Astrocyte of the spinal cord (primary cell): ENCODE measurements at places on chromosomes 1 and 21.
A peak's percentile ranks its signal among the peaks of the same experiment; 100 is the strongest.

DNA sequence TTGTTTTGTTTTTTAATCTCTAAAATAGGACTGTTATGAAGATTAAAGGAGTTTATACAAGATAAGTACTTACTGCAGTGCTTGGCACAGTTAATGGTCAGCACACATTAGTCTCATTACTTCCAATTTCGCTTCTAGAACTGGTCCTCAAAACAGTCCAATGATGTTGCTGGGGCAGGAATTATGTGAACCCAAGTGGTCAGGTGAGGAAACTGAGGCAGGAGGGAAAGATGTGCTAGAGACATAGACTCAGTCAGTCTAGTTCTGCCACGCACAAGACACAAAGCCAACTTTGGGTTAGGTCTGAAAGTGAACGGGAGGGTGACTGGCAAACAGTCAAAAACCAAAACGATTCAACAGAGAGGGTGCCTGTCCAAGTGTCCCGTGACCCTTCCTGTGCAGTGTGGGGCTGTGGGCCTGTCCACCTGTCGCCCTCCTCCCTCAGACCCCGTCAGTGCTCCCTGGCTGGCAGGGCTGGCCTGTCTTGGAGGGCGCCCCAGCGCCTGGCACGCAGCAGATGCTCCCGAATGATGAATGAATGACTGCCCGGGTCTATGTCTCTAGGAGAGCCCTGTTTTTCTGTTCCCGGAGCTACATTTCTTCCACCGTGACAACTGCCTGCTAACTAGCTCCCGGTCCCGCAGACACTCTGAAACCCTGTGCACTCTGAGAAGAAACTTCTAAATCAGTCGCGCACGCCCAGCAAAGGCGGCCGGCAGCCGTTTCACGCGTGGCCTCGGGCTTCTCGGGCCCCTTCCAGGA is 2.4 kb downstream of the LRP8 start:
- no peak for DNase-seq

DNA sequence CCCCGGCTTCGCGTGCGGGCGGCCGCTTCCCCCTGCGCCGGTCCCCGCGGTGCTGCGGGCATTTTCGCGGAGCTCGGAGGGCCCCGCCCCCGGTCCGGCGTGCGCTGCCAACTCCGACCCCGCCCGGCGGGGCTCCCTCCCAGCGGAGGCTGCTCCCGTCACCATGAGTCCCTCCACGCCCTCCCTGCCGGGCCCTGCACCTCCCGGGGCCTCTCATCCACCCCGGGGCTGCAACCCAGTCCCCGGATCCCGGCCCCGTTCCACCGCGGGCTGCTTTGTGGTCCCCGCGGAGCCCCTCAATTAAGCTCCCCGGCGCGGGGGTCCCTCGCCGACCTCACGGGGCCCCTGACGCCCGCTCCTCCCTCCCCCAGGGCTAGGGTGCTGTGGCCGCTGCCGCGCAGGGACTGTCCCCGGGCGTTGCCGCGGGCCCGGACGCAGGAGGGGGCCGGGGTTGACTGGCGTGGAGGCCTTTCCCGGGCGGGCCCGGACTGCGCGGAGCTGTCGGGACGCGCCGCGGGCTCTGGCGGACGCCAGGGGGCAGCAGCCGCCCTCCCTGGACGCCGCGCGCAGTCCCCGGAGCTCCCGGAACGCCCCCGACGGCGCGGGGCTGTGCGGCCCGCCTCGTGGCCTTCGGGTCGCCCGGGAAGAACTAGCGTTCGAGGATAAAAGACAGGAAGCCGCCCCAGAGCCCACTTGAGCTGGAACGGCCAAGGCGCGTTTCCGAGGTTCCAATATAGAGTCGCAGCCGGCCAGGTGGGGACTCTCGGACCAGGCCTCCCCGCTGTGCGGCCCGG is 159.2 kb downstream of the RUNX1 start:
- DNase-seq: peak; percentile 80

DNA sequence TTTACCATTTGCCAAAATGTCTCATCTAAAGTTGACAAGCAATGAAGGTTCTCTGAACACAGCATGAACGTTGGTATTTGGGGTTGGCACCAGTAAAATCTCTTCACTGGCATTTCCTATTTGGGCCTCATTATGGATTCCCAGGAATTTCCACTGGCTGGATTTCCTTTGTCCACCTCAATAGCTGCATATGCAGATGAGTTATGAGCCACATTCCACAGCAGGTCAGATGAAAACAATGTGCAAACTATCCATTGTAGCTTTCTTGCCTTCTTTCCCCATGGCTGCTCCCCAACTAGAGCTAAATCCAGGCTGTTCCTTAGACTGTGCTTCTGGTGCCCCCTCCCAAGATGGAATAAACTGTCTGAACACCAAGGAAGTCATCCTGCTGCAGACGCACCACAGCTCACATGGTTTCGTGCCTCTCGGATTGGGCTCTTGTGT is 168.1 kb upstream of the FGGY start:
- DNase-seq: peak; percentile 68

DNA sequence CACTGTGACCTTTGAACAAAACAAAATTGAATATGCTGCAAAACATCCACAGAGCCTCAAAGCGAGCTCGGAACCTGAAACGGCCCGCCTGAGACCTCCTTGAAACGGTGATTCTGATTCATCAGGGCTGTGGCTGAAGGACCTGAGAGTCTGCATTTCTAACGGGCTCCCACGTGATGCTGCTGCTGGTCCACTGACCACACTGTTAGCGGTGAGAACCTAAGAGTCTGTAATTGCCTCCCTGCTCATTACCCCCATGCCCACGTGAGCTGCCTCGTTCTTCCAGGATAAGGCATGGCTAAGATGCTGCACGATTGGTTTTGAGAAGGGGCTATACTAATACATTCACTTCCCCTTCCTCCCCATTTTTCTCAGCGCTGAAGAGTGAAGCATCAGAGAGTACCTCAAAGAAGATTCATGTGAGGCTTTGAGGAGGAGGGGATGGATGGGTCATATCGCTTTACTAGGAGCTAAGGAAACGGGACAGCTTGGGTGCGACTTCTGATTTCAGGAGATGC is 9.7 kb downstream of the TLR5 start:
- no peak for DNase-seq

- DNase-seq: no peak
Measured at GRCh38 chr1:102751111-102751510, 357.2 kb downstream of the COL11A1 start.

DNA sequence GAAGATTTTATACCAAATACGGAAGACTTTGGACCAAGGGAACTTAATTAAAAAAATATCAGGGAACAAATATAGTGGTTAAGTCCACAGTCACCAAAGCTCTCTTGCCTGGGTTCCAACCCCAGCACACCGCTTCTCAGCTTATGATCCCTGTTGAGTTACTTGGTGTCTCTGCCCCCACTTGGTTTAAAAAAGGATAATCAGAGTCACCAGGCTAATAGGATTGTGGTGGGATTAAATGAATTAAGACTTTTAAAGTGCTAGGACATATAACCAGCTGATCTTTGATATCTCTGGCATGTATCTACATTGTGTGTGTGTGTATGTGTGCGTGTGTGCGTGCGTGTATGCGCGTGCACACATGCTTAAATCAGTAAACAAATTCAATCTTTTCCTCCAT is 474.7 kb upstream of the DAB1 start:
- no peak for DNase-seq

GRCh38 chr1:10785728-10786638 is 10.5 kb downstream of the CASZ1 start:
- DNase-seq: no peak
